A172 (cell line): ENCODE measurements at places on chromosomes 1 and 21.

- DNase-seq: no peak
These were observed 15.8 kb upstream of the SLC25A44 start for GRCh38 chr1:156177919-156178654.

DNA sequence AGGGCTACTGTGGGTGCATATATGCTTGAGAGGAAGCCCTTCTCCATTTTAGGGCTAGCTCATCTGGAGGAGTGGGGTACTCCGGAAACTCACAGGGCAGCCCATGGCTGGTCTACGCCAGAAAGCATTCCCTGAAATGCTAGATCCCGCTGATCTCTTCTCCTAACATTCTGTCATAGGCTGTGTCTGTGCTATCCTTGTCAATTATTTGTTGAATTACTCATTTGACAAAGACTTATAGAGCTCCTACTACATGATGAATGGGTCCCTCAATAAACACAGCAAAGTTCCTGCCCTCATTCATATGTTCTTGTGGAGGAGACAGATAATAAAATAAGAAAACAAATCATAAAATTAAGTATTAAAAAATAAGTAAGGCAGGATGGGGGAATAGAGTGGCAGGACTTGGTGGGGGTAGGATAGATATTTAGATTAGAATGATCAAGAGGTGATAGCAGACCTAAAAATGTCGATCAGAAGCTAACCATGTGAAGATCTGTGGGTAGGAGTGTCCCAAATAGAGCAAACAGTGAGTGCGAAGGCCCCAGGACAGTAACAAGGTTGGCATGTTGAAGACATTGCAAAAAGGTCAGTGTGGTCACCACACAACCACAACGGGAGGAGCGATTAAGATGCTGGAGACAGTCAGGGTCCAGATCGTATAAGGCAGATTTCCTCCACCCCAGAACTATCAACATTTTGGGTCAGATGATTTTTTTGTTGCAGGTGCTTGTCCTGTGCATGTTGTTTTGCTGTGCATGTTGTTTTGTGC lies 13.2 kb downstream of the NGF start:
- DNase-seq: no peak

DNA sequence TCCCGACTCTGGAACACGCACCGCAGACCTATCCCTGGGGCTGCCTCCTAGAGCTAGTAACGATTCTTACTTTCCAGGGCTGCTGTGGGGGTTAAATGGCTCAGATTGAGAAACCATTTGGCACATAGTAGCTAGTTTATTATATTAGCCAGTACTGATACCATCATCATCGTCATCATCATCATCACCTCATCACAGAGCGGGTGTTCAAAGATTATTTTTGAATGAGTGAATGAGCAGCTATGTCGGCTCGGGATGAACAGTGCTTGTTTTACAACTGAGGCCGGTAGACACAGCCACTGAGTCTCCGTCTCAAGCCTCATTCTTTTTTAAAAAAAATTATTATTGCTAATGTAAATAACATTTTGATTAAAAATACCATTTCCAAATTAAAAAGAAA lies 13.5 kb upstream of the AJAP1 start:
- no peak for DNase-seq

GRCh38 chr1:119861547-119861946 lies 34.8 kb downstream of the ADAM30 start:
- DNase-seq: no peak

- DNase-seq: no peak
These were observed 192.3 kb downstream of the SLC45A1 start for GRCh38 chr1:8510041-8510823.
